ENCODE measurements at places on chromosomes 2 and 18. TPM values are rescaled to one million over a fixed set of nuclear protein-coding genes. Genes with fewer than 3 reads are reported as not detected.

- H3K27ac ChIP-seq, result no peak overlapping the region
- no peak for DNase-seq
- no peak overlapping the region for H3K4me3 ChIP-seq
- peaks cover under 1% of the 10 kb centered on the region for H3K4me1 ChIP-seq
- H3K27me3 ChIP-seq, result no peaks in the 10 kb centered on the region
- H3K36me3 ChIP-seq, result no peaks in the 10 kb centered on the region
Observed at GRCh38 chr2:43125090-43125998, 101.1 kb downstream of the ZFP36L2 start.

GRCh38 chr2:228675646-228676045 lies 494.2 kb upstream of the SPHKAP start:
- no peak overlapping the region for H3K27ac ChIP-seq
- H3K27me3 ChIP-seq, result no peaks in the 10 kb centered on the region
- DNase-seq, result no peak
- H3K4me3 ChIP-seq, result no peak overlapping the region
- H3K36me3 ChIP-seq, result no peaks in the 10 kb centered on the region

- H3K4me3 ChIP-seq, result no peak overlapping the region
- H3K27ac ChIP-seq, result no peak overlapping the region
- no peak for DNase-seq
- no peaks in the 10 kb centered on the region for H3K4me1 ChIP-seq
- H3K36me3 ChIP-seq, result no peaks in the 10 kb centered on the region
Observed at GRCh38 chr18:61337527-61337926, 4.3 kb downstream of the CDH20 start.

GRCh38 chr2:15146960-15147359 lies 414.2 kb downstream of the NBAS start:
- no peaks in the 10 kb centered on the region for H3K36me3 ChIP-seq
- H3K27me3 ChIP-seq, result no peaks in the 10 kb centered on the region
- DNase-seq, result no peak
- no peaks in the 10 kb centered on the region for H3K4me1 ChIP-seq
- no peak overlapping the region for H3K27ac ChIP-seq
- no peak overlapping the region for H3K4me3 ChIP-seq

DNA sequence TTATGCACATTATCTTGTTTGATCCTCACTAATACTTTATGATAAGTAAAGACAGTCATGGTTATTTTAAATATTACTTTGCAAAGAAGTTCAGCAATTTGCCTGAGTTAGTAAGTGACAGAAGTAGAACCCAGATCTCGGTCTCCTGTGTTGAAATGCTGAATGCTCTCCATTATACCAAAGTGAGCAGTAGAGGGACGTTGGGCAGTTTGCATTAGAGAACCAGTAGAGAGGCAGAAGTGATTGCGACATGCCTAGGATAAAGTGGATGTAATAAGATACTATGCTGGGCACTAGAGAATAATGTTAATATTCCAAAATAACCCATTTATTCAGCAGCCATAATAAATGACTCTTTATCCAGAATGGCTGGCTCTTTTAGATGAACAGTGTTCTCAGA lies 201.0 kb downstream of the PMAIP1 start:
- no peaks in the 10 kb centered on the region for H3K4me1 ChIP-seq
- no peak overlapping the region for H3K4me3 ChIP-seq
- no peak overlapping the region for H3K27ac ChIP-seq
- no peaks in the 10 kb centered on the region for H3K27me3 ChIP-seq
- no peak for DNase-seq

DNA sequence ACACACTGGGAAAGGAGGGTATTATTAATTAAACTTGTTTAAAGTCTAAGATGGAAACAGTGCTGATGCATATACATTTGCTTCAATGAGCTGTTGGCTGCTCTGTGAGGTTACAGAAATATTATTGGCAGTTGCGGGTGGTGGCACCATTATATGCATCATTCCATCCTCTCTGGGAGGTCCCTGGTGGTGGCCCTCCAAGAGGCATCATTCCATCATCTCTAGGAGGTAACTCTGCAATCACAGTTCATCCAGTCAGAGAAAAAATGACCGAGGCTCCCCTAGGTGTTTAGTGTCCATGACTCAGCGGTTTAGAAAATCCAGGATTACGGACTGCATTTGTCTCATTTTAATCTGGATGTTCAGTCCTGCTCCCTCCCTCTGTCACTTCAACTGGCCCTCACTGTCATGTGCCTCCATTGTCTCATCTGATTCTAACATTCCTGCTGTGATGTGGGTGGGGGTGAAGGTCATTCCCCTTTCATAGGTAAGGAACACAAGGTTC lies 15.4 kb downstream of the AFF3 start:
- no peaks in the 10 kb centered on the region for H3K36me3 ChIP-seq
- no peak overlapping the region for H3K27ac ChIP-seq
- no peak for DNase-seq
- H3K4me3 ChIP-seq, result no peak overlapping the region

DNA sequence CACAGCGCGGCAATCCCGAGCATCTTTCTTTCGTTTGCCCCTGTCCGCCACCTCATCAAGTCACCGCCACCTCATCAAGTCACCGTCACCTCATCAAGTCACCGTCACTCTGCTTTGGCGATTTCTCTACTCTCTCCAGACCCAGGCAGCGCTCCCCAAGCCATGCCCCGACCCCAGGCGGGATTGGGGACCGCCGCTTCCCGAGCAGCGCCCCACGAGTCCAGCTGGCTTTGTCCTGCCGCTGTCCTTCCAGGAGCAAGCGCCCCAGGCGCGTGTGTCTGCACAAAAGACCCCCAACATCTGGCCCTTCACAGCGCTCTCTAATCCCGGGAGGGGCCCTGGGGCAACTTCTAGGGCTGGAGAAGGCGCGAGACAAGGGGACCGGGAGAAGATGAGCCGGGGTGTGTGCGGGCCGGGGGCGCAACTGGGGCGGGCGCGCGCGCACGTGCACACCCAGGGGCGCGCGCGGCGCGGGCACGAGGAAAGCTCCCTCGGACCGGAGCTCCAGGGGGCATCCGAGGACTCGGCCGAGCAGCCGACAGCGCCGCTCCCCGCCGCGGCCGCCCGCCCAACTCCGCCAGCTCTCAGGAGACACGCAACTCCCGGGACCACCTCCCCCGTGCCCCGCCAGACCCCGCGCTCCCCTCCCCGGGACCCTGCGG lies 633 bp upstream of the RNF152 start:
- DNase-seq, result peak; percentile 68
- no peaks in the 10 kb centered on the region for H3K36me3 ChIP-seq
- H3K4me1 ChIP-seq, result peaks cover 5% of the 10 kb centered on the region
- peak overlapping the region; percentile 72 for H3K4me3 ChIP-seq

DNA sequence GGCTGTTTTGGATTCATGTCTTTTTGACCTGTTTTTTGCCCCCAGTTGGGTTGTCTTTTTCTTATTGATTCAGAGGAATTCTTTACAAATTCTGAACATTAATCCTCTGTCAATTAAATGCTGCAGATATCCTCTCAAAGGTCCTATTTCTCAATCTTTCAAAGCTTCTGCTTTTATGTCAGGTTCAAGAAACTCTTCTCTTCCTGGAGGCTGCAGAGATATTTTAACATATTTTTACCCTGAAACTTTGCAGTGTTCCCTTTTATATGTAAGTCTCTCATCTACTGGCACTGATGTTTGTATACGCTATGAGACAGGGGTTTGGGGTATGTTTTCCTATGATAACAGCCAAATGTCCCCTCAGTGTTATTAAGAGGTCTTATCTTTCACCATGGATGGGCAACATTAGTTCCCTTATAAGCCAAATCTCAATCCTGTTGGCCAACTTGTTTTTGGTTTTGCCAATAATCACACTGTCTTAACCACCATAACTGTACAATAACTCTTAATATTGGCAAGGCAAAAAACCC lies 159.3 kb downstream of the HDAC4 start:
- H3K4me3 ChIP-seq, result no peak overlapping the region
- H3K27ac ChIP-seq, result no peak overlapping the region
- H3K36me3 ChIP-seq, result no peaks in the 10 kb centered on the region
- no peaks in the 10 kb centered on the region for H3K27me3 ChIP-seq

- no peaks in the 10 kb centered on the region for H3K36me3 ChIP-seq
Observed at GRCh38 chr2:71907503-71907902, 240.2 kb downstream of the CYP26B1 start.

- no peak for DNase-seq
- no peaks in the 10 kb centered on the region for H3K36me3 ChIP-seq
- H3K4me3 ChIP-seq, result no peak overlapping the region
- H3K27me3 ChIP-seq, result no peaks in the 10 kb centered on the region
- no peak overlapping the region for H3K27ac ChIP-seq
Observed at GRCh38 chr2:25029183-25029554, 12.7 kb upstream of the EFR3B start.

GRCh38 chr2:96689431-96689991 lies 46.9 kb downstream of the FER1L5 start:
- H3K27me3 ChIP-seq, result no peaks in the 10 kb centered on the region
- H3K4me1 ChIP-seq, result no peaks in the 10 kb centered on the region
- H3K27ac ChIP-seq, result no peak overlapping the region
- no peak overlapping the region for H3K4me3 ChIP-seq
- no peaks in the 10 kb centered on the region for H3K36me3 ChIP-seq
- no peak for DNase-seq

DNA sequence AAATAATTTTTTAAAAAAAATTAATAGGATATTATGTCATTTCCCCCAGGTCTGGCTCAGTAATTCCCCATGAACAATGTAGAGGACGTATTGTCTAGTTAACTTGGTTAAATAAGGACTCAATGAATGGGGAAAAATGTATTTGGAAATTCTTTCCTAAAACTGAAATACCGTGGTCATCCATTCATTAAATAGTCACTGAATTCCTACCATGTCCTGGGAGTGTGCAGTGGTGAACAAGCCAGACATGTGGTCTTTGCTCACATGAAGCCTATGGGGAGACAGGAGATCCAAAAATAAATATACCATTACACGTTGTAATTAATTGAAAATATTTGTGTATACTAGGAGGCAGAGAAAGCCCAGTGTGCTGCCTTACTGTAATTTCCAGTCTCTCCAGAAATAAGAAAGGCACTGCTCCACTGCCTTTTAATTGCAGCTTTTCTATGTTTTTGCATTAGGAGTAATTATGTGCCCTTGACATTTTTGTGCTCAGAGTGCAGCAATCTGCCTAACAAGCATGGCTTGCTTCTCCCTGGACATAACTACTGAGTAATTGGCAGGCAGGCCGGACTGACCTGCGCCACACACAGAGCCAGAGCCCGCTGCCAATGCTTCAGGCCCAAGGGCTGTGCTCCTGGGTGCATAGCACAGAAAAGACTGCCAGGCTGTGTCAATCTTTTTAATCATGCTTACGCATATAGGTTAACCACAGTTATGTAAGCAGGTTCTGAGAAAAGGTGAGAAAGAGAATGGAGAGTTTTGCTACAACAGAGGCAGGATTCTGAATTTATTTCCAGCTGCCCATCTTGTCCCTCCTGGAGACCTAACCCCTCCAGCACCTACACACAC lies 22.2 kb upstream of the TTC39C start:
- peak overlapping the region; percentile 82 for H3K27ac ChIP-seq
- no peak for DNase-seq
- no peaks in the 10 kb centered on the region for H3K27me3 ChIP-seq
- H3K4me1 ChIP-seq, result no peaks in the 10 kb centered on the region

DNA sequence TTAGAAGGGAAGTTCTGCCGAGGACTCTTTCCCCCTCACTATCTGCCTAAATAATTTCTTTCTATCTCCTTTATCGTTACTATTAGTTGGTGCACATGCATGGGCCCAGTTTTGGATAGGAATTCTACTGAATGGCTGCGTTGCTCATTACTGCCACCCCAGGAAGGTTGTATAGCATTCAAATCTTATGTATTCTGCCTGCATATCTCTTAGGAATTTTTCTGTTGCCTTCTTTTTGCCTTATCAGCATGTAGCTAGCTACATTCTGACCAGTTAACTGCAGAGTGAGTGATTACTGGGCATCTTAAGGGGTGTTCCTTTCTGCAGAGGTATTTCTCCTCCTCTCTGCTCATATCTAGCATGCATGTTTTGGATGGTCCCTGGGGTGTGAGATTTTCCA lies 239.6 kb downstream of the TDRD15 start:
- H3K27me3 ChIP-seq, result no peaks in the 10 kb centered on the region
- no peaks in the 10 kb centered on the region for H3K4me1 ChIP-seq
- no peak overlapping the region for H3K4me3 ChIP-seq

DNA sequence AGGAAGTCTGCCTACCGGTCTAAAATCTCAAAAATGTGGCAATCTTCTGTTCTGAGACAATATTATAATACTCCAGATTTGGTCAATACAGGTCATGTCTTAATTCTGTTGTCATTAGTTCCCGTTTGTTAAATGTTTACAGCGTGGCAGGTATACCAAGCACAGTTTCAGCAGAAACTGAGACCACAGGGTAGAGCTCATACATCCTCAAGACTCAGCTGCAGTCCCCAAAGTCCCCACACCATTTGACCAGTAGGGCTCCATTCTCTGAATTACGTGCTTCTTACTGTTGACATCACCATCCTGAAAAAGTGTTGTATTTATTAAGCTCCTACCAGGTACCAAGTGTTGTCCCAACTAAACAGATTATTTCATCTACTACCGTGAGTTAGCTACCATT lies 157.1 kb downstream of the MC4R start:
- no peaks in the 10 kb centered on the region for H3K36me3 ChIP-seq
- no peaks in the 10 kb centered on the region for H3K4me1 ChIP-seq
- H3K4me3 ChIP-seq, result no peak overlapping the region
- no peak overlapping the region for H3K27ac ChIP-seq
- no peak for DNase-seq

DNA sequence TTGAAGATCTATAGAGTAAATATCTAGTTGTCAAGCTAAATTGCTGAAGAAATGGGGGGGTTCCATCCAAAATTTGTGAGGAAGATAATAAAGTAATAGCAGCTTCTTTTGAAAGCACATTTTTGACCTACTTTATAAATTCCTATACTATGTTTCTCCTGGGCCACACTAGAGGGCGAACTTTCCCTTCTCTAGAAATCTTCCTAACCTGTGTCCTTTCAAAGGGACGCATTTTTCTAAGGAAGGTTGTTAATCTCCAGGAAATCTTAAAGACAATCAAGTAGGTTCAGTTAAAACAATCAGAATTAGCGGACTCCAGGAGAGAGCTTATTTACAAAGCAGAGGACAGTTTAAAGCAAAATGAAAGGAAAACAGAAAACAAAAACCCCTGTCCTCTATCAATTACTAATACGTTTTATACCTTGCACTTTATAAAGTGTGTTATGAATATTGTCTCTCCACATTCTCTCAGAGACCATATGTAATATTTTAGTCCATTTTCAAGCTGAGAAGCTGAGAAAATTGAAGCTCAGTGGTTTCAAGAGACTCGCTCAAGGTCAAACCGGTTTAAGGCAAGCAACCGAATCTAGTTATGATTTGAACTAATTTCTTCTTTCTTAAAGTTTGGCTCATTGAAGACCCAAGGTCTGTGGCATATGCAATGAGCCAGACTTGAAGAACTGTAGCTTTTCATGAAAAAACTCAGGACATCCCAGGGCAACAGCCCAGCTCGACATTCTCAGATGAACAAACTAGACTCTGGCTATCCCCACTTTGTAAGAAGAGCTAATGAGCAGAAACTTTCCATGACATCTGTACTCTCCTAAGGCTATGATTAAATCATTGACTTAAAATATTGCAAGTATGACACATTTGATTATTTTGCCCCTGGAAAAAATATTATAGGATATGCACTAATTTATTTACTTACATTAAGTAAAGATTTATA lies 273.6 kb downstream of the PAX3 start:
- H3K4me1 ChIP-seq, result no peaks in the 10 kb centered on the region
- no peaks in the 10 kb centered on the region for H3K36me3 ChIP-seq
- peak; percentile 23 for DNase-seq
- no peaks in the 10 kb centered on the region for H3K27me3 ChIP-seq
- H3K27ac ChIP-seq, result no peak overlapping the region
- H3K4me3 ChIP-seq, result no peak overlapping the region

Gene FIGN
- polyA plus RNA-seq, result 0.27 TPM

Gene ADNP2
- polyA plus RNA-seq, result 8.5 TPM

Gene SAG
- not detected for polyA plus RNA-seq

Gene RGPD5
- 6.4 TPM for polyA plus RNA-seq

Gene COPS9
- polyA plus RNA-seq, result 382 TPM

Gene STK17B
- 27.7 TPM for polyA plus RNA-seq

Gene GDF7
- polyA plus RNA-seq, result 0.16 TPM

Gene SPHKAP
- 0.27 TPM for polyA plus RNA-seq
